ENCODE measurements at places on chromosomes 12 and 14.

GRCh38 chr12:128971802-128972201, 118.5 kb downstream of the GLT1D1 start:
- no peak for DNase-seq

DNA sequence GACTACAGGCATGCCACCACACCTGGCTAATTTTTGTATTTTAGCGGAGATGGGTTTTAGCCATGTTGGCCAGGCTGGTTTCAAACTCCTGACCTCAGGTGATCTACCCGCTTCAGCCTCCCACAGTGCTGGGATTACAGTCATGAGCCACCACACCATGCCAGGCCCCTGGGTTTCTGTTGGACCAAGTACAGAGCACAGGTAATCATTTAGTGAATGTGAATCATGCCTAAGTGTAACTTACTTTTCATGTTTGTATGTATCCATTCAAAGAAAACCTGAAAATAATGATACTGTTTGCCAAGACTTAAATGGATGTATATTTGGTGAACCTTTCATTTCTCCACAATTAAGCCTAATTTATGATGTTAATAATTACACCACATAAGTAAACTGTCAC, 65.9 kb downstream of the FGD6 start:
- DNase-seq: no peak

- no peak for DNase-seq
These were observed 8.9 kb upstream of the ZNF410 start for GRCh38 chr14:73877790-73878189.

- DNase-seq: no peak
These were observed 113.8 kb downstream of the OTOGL start for GRCh38 chr12:80212938-80213645.

GRCh38 chr14:77092676-77093075, 5.4 kb upstream of the CIPC start:
- DNase-seq: no peak

DNA sequence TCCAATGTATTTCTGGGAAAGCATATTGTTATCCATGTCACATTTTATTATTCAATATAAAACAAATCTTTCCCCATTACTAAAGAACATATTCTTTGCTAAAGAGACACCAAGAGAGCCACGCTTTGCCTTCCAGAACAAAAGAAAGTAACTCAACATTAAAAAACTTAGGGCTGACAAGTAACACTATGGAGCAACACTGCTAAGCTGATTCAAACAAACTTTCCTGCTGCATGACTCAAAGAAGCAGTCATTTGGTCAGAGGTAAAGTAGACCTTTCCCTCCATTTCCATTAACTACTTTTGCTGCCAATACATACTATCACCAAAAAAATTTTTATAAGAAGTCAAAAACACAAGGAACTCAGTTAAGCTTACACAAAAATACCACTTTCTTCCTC, 83.0 kb downstream of the DENND5B start:
- DNase-seq: no peak

DNA sequence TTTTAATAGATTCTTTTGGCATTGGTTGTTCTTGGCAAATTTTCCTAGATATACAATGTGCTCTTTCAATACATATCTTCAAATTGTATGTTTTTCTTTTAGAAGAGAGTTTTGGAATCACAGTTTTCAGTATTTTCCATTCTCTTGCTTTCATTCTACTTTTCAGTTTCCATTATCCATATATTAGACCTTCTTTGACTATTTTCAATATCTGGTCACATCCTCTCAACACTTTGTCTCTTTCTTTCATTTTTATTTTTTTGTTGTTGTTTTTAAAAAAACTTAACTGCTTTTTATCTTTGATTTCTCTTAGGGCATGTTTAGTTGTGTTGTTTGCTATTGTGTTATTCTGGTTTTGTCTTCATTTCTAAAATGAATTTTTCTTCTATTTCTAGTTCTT, 59.9 kb upstream of the CLMN start:
- no peak for DNase-seq

DNA sequence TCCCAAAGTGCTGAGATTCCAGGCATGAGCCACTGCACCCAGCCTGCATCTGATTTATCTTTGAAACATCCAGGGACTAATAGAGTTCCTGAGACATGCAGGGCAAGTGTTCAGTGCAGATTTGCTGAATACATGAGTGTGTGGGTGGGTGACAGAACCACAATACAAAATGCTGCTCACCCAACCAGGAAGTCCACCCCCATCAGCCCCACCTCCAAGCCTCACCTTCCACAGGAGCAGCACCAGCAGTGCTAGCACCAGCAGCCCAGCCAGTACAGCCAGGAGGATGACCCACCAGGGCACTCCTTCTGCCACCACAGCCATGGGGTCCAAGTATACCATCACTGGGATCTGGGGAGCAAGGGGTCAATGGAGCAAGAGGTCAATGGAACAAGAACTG, 20.0 kb downstream of the ITGA7 start:
- no peak for DNase-seq

- DNase-seq: no peak
These were observed 355.5 kb downstream of the CACNA1C start for GRCh38 chr12:2408262-2408661.

DNA sequence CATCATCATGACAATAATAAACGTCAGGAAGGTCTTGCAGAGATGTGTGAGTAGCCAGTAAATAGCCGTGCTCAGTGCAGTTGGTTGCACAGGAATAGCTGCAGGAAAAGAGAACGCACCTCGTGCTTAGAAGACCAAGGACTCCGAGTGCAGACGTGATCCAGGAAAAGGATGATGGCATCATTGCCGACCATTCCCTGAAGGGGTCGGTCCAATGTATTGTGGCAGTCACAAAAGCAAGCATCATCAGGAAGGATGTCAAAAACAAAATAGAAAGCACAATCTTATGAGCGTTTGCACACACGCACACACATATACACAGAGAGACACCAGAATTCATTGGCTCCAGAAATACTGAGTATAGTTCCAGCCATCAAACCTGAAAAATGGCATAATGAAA, 12.8 kb downstream of the DUSP6 start:
- no peak for DNase-seq

DNA sequence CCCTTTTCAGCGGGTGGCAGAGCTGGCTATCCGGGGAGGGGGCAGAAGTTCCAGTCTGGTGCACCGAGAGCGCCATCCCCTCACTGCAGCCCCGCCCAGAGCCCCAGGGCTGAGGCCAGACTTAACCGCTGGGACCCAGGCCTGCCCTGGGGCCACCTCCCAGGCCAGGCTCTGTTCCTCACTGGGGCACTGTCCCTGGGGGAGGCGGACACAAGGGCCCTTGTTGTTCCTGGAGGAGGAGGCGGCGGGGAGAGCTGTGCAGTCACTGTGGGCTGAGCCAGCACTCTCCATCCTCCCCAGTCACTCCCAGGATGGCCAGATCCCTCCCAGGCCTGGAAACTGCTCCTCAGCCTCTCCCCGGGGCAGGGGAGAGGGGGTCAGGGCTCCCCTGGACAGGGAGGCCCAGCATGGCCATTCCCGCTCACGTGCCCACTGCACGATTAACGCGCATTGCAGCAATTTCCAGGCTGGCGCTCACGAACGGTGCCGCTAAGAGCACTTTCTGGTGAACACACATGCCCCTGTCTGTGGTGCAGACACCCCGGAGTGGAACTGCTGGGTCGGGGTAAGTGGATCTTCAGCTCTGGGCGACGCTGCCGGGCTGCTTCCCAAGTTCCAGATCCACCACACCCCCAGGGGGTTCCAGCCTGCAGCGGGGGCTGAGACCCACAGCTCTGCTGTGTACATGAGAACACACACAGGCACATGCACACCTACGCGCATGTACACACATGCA, 89.8 kb upstream of the SFSWAP start:
- DNase-seq: no peak

DNA sequence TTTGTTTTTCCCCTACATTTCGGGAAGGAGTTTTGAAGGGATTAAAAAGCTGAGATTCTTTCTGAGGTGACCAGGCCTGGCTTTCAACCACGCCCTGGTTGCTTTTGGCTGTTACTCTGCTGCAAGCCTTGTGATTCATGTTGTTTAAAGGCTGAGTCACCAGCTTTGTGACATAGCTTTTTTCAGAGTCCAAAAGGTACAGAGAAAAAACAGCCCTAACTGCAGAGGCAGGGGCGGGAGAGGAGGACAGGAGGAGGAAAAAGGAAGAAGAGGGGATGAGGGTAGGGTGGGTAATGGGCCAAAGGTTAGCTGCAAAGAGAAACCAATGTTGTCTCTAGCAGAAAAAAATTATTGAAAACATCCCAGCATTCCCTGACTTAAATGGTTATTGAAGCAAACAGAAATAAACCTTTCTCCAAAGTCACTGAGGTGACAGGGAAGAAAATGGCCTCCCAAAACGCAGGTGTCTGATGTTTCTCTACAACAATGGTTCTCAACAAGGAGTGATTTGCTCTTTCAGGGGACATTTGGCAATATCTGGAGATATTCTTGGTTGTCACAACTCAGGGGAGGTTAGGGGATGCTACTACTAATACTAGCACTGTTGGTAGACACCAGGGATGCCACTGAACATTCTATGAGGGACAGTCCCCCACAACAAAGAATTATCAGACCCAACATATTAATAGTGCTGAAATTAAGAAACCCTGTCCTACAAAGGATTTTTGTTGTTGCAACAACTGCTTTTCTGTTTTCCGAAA, 2.1 kb upstream of the UBC start:
- DNase-seq: no peak

GRCh38 chr12:45290216-45290605, 74.3 kb downstream of the ANO6 start:
- DNase-seq: peak; percentile 38

GRCh38 chr14:101188571-101188915, 285.0 kb upstream of the RTL1 start:
- DNase-seq: no peak

GRCh38 chr12:8692573-8692972, 5.2 kb upstream of the RIMKLB start:
- no peak for DNase-seq

DNA sequence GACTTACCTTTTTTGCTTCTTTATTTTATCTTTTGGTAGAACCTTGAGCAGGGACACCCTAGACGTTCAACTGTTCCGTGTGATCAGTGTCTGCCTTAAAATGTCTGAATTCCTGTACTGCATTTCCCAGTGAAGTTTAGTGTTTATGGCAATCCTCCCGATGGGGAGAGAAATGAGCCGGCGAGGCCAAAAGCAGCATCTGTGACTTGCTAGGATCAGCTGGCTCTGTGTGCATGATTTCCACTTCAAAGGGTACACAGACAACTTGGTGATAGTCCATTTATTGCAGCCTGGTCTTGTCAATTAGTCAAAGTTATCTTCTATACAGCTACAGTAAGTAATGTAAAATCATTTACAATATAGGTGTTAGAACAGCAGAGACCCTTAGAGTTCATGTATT, 768.5 kb downstream of the DIO2 start:
- DNase-seq: no peak

GRCh38 chr12:121693155-121693687, 19.3 kb upstream of the TMEM120B start:
- no peak for DNase-seq

DNA sequence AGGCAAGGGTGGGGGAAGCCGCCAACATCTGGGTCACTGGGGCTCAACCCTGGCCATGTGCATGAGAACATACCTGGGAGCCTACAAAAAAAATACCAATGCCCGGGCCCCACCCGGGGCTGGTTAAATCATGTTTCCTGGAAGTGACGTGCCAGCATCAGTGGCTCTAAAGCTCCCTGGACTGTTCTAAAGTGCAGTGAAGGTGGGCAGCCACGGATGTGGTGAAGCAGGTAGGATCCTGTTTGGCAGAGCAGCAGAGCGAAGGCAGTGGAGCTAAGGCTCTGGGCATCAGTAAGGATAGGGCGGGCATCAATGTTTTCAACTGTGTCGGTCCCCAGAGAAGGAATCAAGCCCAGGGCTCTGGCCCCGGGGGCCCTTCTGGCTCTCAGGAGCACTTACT, 525 bp upstream of the GPR68 start:
- DNase-seq: no peak

DNA sequence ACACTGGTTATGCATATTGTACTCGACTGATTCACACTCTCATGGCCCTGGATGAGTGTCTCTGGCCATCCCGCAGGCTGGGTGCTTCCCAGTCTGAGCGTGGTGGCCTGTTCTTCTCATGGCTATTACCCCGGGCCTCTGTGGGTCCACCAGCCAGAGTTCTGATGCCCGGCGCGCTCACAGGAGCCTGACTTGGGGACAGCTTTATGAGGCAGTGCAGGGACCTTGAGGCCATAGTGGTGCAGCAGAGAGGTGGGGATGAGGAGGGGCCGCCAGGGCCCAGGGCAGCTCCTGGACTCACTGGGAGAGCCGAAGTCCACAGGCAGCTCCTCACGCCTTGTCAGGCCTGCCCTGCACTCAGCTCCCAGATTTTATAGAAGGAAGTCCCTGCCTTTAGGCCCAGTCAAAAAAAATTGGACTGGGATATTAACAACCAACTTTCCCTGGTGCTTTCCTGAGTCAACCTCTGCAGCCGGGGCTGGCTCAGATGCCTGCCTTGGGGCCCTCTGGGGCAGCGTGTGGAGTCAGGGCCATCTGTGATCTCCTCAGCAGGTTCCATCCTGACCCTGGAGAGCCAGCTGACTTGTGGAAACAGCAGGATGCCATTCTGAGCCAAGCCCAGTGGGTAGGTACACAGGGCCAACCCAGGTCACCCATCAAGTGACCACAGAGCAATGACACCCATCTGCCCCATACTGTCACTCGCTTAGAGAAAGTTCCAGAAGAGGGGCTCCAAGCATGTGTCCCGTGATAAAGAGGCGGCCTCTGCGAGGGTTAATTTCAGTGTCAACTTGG, 89.4 kb upstream of the DIO3 start:
- DNase-seq: no peak

- DNase-seq: no peak
These were observed 55.1 kb downstream of the PAWR start for GRCh38 chr12:79635676-79636075.

GRCh38 chr14:69012256-69012953, 33.3 kb upstream of the ACTN1 start:
- DNase-seq: no peak

DNA sequence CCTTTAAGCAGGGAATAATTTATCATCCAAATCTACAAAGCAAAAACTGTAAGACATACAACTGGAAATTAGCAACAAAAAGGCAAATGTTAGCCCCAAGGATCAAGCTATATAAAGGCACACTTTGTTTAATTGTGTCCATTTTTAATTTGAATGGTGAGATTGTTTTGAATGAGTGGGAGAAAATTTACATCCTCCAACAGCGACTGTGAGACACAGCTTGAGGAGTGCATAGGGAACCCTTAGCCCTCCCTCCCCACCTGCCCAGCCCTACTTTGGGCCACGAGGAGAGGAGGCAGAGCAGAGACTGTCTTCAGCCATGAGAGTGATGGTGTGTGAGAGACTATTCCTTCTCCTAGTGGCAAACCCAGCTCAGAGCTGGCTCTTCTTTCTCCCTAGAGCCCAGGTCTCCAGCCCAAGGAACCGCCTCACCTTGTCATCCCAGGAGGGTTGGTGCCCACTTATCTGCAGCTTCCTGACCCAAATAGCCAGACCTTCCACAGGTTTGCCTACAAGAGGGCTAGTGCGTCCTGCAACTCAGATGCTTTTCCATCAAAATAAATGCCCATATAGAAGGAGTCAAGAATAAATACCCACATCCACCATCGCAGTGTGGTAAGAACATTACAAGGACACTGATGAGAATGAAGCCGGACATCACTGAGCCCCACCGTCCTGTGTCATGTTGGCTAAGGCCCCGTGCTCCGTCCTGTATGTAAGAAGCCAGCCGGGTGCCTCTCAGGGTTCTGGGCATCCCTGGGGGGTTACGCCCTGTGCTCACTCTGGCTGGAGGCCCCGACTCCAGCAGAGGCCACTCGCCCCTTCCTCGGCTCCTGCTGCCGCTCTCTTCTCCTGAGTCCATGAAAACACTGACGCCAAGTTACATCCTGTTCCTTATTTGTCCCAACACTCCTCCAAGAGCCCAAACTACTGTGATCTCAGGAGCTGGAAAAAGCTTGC, 36.4 kb upstream of the C14orf180 start:
- no peak for DNase-seq

- DNase-seq: no peak
These were observed 156.1 kb upstream of the TMEM260 start for GRCh38 chr14:56423544-56423943.
